NT2/D1 (cell line): ENCODE measurements at places on chromosomes 1 and 21.

DNA sequence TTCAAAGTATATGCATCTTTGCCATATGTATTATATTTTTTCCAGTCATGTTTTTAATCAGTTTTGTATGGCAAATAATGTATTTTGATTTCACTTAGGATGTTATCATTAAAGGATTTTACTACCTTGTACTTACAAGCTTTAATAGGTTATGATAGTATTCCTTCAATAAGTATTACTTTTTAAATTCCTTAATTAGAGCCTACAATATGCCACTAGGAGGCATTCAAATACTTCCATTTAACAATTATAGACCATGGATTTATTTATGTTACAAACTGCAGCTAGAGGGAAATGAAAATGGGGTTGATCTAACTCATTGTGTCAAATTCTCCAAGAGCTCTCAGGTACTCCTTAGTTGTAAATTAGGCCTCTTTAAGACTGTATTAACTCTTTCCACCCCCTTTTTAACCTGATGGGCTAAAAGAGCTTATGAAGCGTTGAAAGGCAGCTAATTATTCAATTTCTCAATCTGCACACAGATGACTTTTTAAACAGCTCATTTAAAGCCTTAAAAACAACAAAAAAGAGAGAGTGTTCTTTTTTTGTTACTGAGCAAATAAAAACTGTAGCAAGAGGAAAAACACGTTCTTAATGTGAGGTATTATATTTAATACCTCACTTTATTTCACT, 156.2 kb downstream of the DENND1B start:
- DNase-seq = no peak

DNA sequence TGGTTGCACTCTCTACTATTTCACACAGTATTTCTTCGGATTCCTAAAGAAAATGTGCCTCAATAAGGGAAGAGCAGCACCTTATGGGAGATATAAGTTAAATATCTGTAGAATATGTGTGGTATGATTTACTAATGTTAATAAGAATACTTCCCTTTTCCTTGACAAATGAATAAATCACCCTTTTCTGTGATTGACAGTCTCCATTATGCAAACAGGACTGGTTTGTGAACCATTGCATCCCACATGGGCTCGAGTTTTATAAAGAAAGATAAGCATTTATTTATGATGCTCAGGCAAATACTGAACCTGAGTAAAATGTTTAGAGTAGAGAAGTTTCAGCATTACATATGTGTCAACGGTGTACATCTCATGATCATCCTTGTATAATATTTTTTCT, 587.7 kb upstream of the BRINP3 start:
- DNase-seq = no peak

DNA sequence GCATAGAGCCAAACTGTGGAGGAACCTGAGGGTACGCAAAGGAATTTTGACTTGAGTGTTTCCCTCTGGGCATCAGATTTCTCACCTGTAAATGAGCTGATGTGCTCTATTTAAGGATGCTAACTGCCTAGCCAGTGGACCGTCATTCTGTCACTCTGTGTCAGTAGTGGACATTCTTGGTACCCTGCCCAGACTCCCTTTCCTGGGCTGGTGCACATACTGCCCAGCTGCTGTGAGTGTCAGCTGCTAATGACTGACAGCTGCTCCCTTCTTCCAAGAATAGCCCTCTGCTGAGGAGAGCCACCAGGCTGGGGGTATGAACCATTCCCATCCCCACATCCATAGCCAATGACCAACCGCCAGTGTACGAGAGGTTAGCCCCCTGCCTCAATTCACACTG, 193.1 kb upstream of the DAB1 start:
- no peak for DNase-seq

GRCh38 chr1:119373465-119373864, 4.9 kb downstream of the HAO2 start:
- DNase-seq = no peak

GRCh38 chr1:97112442-97112841, 390.9 kb downstream of the PTBP2 start:
- DNase-seq = no peak
